ENCODE measurements at places on chromosomes 1 and 21.

GRCh38 chr1:118928739-118929554 lies 59.2 kb downstream of the TBX15 start:
- DNase-seq, result no peak

- DNase-seq, result peak; percentile 22
Observed at GRCh38 chr1:110617589-110617988, 11.4 kb upstream of the KCNA2 start.

GRCh38 chr1:21244154-21244553 lies 46.1 kb downstream of the ECE1 start:
- DNase-seq, result no peak

GRCh38 chr1:59081795-59082194 lies 215.1 kb upstream of the FGGY start:
- no peak for DNase-seq

- no peak for DNase-seq
Observed at GRCh38 chr1:189874715-189875435, 602.8 kb downstream of the BRINP3 start.

- no peak for DNase-seq
Observed at GRCh38 chr1:109391157-109391556, 6.6 kb downstream of the SORT1 start.

- DNase-seq, result no peak
Observed at GRCh38 chr1:186843226-186843625, 14.5 kb downstream of the PLA2G4A start.

DNA sequence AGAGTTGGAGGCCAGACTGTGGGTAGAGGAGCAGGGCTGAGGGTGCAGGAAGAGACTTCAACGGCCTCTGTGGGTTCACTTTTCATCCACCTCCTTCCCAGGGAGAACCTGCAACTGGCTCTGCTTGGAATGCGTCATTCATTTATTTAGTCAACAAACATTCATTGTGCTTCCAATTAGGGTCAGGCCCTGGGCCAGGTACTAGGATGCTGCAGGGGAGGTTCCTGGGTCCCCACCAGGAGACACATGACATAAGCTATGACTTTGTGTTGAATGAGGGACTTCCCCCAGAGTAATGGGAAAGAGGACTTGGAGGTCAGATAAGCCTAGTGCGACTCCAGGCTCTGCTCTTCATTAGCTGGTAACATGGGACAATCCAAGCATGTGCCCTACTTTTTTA lies 46.3 kb upstream of the RPL11 start:
- DNase-seq, result no peak

DNA sequence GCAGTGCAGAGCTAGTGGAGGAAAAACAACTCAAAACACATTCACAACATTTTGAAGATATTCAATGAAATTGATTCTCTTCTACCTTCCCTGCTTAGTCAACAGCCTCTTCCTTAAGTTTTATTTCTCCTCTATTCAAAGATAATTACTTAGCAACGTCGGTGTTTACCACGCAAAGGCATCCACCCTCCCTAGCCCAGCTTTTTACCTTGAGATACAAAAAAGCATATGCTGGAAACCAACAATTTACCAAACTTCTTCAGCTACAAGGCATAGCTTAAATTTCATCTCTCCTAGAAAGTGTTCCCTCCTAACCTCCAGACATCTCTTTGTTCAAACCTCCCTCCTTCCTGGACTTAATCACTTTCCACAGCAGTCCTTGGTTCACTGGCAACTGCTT lies 102.8 kb upstream of the SOD1 start:
- DNase-seq, result no peak

DNA sequence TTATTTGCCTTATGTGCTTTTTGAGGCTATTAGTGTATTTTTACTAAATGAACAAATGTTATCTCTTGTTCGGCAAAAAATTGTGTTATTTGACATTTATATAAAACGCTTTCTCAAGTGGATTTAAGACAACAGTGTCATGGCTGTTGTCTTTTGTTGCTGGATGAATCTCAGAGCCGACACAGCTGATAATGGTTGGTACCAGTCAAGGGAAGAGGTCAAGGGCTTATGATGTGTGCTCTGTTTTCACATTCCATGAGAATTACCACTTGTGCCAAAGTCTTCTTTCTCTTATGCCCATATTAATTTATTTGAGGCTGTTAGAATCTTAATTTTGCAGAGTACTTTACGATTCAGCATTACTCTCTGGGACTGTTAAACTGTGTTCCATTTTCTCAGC lies 17.9 kb upstream of the CD101 start:
- DNase-seq, result no peak

DNA sequence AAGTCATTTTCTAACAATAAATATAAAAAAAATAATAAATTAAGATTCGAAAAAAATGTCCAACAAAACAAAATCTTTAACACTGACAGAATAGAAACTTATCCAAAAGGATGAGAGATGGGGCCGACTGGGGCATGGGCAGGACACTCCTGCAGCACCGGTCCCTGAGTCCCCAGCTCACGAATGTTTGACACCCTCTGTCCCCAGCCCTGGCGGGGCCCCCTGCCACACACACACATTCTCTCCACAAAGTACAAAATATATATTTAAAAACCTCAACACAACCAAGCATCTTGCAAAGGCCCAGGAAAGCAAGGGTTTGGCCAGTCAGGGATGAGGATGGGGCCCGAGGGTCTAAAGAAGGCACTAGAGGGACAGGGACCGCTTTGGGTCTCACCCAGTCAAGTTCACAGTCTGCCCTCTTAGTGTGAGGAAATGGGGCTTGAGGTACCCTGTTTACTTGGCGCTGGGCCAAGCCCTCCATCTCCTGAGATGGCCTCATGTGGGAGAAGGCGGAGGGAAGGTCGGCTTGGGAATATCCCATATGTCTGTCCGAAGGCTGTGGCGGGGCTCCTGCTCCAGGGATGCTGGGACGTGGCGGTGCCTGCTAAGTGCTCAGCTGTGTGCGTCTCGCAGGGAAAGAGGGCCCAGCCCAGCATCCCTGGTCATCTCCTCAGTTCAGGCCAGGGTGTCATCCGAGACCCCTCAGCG lies 31.3 kb downstream of the EPHA2 start:
- peak; percentile 40 for DNase-seq

DNA sequence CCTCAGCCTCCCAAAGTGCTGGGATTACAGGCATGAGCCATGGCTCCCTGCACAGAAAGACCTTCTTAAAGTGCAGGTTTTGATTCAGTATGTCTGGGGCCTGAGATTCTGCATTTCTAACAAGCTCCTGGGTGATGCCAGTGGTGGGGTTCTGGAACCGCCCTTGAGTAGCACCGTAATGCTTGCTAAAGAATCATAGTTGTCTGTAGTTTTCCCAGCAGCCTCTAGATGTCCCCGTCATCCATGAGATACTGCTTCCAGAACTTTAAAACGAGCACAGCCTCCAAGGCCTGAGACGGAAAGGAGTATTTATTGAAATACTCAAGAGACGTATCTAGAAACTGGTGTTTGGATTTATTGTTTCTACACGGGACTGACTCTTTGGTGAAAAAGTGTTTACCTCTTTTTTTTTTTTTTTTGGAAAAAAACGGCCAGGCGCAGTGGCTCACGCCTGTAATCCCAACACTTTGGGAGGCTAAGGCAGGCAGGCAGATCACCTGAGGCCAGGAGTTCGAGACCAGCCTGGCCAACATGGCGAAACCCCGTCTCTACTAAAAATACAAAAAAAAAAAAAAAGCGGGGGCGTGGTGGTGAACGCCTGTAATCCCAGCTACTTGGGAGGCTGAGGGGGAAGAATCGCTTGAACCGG lies 2.6 kb upstream of the TOR3A start:
- DNase-seq, result no peak

- no peak for DNase-seq
Observed at GRCh38 chr1:52239708-52240001, 97.8 kb downstream of the ZFYVE9 start.

GRCh38 chr1:161019751-161020495 lies 1.0 kb downstream of the F11R start:
- DNase-seq, result no peak

- no peak for DNase-seq
Observed at GRCh38 chr1:53631622-53632310, 107.2 kb downstream of the GLIS1 start.

DNA sequence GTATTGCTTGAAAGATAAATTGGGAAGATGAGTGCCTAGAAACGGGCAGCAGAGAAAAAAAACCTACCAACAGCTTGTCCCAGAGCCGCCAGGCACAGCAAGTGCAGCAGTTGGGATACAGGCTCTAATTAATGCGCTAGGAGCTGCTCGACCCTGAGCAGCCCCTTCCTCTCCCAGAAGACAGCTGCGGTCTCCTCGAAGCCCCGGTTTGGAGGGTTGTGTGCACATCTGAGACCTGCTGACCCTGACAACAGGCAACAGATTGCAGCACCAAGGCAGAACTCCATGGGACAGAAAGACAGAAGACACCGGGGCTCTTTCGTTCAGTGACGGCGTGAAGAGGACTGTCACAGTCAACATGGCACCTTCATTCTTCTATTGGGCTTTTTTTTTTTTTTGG lies 101.4 kb downstream of the TSEN15 start:
- DNase-seq, result no peak

GRCh38 chr1:112718691-112719418 lies 3.7 kb upstream of the PPM1J start:
- peak; percentile 80 for DNase-seq

DNA sequence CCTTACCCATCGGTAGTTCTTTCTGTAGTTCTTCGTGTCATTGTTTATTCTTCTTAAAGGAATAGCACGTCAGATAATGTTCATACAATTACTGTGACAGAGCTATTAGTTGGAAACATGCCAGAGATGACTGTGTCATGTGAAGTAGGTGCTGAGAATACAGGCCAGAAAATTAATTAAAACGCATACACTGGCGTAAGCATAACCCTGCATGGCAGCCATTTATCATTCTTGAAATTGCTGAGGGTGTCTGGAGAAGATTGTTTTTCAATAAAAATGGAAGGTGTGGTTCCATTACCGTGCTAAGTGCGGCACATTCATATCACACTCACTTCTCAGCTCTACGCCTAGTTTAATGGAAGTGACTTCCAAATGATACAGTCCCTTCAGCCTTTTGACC lies 7.8 kb downstream of the ETS2 start:
- no peak for DNase-seq

DNA sequence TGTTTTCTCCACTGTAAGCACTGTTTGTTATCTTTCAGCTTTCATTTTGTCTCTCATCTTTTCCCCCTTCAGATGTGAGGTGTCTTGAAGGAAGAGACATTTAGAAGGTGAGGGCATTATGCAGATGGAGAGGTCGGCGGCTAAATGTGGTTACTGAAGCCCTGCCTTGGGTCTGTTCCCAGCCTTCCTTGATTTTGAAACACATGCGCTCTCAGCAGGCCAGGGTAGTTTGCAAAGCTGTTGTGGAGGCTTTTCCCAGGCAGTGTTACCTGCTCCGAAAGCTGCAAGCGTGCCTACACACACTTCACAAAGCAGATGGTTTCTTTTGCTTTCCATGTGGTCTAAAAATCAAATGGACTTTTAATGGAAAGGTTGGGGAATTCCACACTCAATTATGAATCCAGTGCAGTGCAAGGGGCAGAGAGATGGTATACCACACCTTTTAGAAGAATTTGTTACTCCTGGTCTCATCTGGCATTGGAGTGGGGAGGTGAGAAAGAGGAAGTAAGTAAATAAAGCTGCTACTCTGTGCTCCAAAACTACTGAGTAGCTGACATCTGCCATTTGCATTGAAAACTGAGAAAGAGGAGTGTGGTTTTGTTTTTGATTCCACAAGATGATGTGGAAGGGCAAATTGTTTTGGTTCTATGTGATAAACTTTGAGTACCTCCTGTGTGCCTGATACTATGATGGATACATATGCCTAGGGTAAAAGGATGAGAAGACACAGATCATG lies 91.9 kb downstream of the NFIA start:
- DNase-seq, result no peak

GRCh38 chr1:45971922-45972531 lies 160.4 kb downstream of the PIK3R3 start:
- no peak for DNase-seq

DNA sequence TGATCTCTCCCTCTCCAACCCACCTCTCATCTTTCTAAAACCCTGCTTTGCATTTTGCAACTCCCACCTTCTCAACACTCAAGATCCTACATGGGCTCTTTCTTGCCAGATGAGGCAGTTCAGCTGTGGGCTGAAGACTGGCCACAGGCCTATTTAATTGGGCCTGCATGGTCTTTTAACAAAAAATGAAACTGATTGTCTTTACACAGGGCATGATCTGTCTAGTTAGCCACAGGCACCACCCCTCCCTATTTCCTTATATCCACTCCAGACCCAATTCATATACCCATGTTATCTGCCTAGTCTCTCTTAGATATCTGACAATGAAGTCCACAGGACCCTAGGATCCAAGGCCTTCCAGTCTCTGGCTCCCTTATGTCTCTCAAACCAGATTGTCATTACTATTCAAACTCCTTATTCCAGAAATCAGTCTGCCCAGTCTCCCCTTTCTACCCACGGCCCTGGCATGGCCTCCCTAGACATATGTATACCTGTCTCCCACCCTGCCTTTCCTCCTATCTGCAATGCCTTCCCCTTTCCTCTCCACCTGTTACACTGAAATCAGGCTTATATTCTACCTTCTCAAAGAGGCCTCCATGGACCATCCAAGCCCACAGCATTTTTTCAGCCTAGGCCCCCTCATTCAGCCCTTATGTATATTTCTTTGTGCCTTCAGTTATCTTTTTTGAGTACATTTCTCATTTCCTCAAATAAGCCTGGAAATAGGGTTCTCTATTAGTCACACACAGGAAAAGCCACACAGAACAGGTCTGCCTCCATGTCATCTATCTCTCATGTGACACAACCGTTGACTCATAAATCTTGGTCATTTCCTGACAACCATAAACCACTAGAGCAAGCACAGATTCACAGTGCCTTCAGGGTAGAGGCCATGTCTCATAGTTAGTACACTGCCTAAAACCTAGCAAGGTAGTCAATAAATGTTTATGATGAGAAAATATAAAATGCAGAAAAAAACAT lies 39.0 kb downstream of the LPAR3 start:
- no peak for DNase-seq

GRCh38 chr1:178496410-178497135 lies at the start of gene CLEC20A:
Gene CLEC20A (minus strand): TSS chr1:178496964. CDS start chr1:178496939, 25 bp downstream.
- no peak for DNase-seq

- no peak for DNase-seq
Observed at GRCh38 chr1:27438621-27439061, 46.2 kb downstream of the GPR3 start.

DNA sequence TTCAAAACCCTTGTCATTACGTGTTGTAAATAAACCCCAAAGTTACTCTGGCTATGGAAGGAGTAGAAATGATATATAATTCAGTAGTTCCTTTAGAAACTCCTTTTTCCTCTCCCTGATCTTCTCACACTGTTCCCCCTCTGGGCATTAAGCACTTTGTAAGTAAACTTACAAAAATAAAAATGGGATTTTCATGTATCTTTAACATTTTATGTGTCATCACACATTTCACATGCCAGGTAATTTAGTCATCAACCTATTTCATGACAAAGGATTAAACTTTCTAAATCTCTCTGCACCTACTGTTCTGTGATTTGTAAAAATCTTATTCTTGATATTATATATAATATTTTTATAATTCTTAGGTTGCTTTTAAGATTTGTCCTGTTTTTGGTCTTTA lies 176.9 kb downstream of the NEK7 start:
- no peak for DNase-seq

All from right forelimb (tissue), 1 donor.